ENCODE measurements at places on chromosomes 4 and X.

- DNase-seq, result no peak
These were observed 37.9 kb downstream of the RELL1 start for GRCh38 chr4:37648084-37648817.

- no peak for DNase-seq
These were observed 179.8 kb downstream of the SPCS3 start for GRCh38 chr4:176499518-176499917.

- no peak for DNase-seq
These were observed 260.7 kb upstream of the SFRP2 start for GRCh38 chr4:154049457-154050181.

- DNase-seq, result no peak
These were observed 1.1 kb downstream of the SLC38A5 start for GRCh38 chrX:48468693-48469691.

Measured in NCI-H2081 (cell line).